ENCODE measurements at places on chromosomes 5 and 9.
A peak's percentile ranks its signal among the peaks of the same experiment; 100 is the strongest.

DNA sequence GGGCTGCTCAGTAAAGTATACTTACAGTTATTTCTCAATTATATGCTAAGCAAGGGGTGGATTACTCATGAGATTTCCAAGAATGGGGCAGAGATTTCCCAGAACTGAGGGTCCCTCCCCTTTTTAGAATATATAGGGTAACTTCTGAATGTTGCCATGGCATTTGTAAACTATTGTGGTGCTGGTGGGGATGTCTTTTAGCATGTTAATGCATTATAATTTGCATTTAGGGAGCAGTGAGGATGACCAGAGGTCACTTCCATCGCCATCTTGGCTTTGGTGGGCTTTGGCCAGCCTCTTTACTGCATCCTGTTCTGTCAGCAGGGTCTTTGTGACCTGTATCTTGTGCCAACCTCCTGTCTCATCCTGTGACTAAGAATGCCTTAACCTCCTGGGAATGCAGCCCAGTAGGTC, 35.5 kb downstream of the TTC1 start:
- no peak for DNase-seq

- no peak for DNase-seq
Measured at GRCh38 chr9:4787876-4788275, 4.9 kb upstream of the RCL1 start.

- DNase-seq, result no peak
Measured at GRCh38 chr9:17846948-17847655, 268.2 kb downstream of the SH3GL2 start.

GRCh38 chr5:32098291-32098690, 75.8 kb downstream of the GOLPH3 start:
- no peak for DNase-seq

- DNase-seq, result no peak
Measured at GRCh38 chr9:114607671-114608524, 3.2 kb upstream of the TMEM268 start.

GRCh38 chr5:124394700-124395245, 351.7 kb downstream of the ZNF608 start:
- no peak for DNase-seq

GRCh38 chr9:72589667-72590521, 68.5 kb downstream of the TMC1 start:
- DNase-seq, result no peak

GRCh38 chr5:147869112-147869511, 9.4 kb upstream of the SCGB3A2 start:
- DNase-seq, result no peak

DNA sequence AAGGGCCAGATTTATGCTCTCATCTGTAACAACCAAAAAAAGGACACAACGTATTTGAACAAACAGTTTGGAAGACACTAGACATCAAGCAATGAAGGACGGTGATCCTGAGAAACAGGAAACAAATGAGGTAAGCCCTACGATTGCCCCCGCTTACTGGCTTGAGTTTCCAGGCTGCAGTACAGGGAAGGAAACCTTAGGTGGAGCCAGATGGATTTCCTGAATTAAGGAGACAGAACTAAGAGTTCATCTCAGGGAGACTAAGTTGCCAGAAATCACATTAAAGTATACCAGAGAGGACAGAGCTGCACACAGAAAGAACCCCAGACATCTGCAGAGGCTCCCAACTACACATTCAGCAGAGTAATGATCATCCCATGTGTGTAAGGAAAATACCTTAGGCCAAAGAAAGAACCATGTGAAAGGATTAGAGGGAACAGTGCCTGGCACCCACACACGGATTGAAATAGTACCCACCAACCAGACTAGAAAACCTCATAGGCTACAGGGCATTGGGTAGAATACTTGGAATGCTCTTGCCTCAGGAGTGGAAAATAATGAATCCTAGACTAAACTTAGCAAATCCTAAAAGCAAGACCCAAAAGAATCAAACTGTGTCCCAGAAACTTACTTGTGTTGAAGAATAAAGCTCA, 99.3 kb upstream of the NIPBL start:
- DNase-seq, result peak; percentile 10

DNA sequence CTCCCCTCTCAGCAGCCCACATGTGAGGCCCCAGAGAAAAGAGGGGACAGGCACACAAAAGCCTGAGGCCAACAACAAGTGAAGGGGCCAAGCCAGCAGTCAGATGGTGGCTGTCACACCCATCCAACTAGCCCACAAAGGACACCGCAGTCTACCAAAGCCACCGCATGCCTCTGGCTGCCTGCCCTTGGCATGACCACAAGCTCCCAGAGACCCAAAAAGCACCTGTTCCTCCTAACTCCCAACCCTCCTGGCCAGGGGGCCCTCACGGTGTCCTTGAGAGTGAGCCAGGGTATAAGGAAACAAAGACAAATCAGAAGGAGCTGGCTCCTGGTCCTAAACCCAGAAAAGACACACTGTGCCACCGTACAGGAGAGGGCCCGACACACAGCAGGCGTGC, 77.8 kb upstream of the LRRTM2 start:
- DNase-seq, result no peak

DNA sequence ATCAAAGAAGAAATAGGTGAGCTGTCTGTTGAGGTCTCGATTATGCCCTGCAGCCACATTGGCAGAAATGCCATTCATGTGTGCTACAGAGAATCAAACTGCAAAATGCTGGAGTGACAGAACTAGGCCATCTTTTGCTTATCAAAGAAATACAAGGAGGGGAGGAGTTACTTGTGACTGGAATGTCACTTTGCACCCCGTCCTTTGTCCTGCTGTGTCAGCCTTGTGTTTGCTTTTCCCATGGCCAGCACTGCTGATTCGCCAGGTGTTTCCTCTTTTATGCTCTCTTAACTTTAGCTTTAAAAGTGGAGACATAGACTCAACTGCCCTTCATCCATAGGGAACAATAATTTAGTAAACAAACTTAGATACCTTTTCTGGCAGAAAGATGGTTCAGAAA, 54.3 kb downstream of the SLC46A2 start:
- DNase-seq, result no peak

- DNase-seq, result no peak
Measured at GRCh38 chr5:88886746-88887341, 3.9 kb upstream of the MEF2C start.

DNA sequence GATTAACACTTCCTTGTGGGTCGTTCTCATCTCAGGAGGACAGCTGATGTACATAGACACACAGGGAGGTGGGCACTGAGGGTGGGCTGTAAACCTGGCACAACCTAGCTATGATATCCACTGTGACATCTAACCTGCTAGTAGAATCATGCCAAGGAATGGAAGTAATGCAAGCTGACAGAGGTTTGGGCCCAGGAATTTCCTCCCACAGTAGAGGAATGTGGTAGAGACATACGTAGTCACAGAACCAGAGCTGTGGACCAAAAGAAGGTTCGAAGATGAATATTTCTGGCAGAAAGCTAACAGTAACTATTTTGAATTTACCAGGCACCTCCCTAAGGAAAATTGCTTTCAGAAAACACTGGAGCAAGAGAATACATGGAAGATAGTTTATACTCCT, 15.2 kb upstream of the DNAJC25 start:
- no peak for DNase-seq

GRCh38 chr5:18968966-18969365, 1019.0 kb downstream of the CDH18 start:
- DNase-seq, result no peak

DNA sequence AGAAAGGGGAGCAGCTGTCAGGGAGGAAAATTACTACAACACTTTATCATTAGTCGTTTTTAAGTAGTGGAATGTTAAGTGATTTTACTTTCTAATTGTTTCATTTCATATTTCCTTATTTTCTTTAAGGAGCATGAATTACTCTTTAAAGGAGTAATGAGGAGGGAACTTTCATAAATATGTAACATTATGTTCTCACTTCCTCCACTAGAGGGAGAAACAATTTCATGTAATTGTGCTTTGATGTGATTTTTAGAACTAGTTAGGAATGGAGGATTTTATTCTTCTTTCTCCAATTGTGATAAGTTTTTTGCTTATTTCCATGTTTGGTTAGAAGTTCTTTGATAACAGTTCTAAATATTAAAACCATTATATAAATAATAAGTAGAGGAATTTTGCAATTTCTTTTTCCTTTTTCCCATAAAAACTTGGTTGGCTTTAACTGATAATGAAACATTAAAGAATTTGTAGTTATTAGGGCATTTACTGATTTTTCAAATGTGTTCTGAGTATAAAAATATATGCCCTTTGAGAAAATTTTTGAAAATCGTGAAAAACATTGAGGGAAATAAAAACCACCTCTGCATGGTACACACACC, 25.6 kb downstream of the CEP78 start:
- peak; percentile 10 for DNase-seq

DNA sequence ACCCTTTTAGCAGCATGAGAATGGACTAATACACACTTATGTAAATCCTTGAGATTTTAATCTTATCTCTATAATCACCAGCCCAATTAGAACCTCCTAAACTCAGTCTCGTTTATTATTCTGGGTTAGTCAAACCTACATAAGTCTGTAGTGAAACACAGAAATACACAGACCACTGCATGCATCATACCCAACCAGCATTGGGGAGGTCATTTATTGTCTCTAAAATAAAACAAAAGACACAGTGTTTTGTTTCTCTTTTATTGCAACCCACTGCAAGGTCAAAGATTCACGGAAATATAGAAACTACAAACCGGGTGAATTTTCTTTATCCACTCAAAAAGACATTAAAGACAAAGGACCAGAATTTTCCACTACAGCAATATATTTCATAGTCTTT, 188.1 kb upstream of the EFNA5 start:
- DNase-seq, result no peak

DNA sequence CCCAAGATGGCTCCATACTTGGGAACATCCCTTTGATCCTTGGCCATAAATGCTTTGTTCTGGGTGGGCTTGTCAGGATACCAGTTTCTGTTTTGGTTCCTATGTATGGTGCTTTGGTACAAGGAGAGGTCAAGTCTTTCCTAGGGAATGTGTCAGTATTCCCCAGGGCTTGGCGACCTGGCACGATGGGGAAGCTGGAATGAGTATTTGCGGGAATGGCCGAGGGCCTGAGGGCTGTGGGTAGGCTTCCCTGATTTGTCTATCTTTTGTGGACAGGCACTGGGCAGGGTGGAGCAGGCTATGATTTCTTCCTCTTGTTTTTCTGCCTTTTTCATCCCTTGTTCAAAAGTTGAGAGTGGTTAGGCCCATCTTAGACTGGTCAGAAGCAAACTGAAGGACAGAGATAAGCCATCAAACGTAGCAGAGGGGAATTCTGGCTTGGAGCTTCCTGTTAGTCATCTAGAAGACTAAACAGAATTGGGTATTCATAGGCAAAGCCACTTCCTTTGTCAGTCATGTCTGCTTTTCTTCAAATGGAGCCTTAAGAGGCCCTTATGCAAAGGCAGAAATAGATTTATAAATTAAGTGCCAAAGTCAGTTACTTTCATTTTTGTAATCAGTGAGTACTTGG, 13.7 kb downstream of the DOCK2 start:
- DNase-seq, result no peak

- DNase-seq, result no peak
Measured at GRCh38 chr9:108053555-108054061, 564.0 kb upstream of the KLF4 start.

GRCh38 chr5:166102947-166103346, 2188.5 kb upstream of the WWC1 start:
- no peak for DNase-seq

DNA sequence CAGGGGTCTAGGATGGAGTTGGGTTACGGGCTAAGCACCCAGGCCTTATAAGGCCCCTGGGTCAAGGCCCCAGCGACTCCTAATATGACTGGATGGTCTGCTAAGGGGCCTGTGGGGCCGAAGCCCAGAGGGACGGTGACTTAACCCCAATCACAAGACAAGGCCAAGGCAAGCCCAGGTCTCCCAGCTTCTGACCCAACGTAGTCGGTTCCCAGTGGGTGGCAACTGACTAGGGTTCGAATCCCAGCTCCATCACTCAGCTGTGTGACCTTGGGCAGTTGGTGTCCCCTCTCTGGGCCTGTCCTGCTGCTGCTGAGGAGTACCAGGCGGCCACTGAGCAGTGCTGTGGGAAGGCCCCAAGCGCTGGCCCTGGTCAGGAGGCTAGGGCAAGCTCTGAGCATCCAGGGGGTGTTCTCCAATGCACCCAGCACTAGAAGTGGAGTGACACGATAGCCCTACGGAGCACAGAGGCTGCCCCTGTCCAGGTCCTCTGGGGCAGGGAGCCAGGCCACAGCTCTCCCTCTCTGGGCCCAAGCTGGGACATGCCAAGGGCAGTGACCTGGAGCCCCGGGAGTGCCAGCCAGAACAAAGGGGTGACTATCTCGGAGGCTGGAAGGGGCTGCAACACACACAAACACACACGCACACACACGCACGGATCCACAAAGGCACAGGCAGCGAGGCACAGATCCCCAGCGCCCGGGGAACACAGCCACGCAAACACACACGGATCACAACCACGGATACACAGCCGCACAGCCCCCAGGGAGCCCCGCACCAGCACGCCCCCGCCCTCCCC, 512 bp downstream of the AK1 start:
- no peak for DNase-seq

DNA sequence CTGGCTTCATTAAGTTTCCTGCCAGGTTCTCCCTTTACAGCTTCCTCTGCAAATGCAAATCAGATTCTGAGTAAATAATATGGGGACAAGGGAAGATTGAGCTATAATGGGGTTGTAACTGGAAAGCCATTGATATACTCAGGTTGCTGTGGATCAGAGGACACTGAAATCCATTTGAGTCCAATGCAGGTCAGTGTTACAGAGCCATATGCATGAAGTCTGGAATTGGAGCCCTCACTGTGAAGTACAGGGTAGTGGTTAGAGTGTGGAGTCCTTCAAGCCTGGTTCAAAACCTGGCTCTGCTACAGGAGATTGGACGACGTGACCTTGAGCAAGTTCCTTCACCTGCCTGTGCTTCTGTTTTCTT, 48.7 kb downstream of the TIMD4 start:
- no peak for DNase-seq

DNA sequence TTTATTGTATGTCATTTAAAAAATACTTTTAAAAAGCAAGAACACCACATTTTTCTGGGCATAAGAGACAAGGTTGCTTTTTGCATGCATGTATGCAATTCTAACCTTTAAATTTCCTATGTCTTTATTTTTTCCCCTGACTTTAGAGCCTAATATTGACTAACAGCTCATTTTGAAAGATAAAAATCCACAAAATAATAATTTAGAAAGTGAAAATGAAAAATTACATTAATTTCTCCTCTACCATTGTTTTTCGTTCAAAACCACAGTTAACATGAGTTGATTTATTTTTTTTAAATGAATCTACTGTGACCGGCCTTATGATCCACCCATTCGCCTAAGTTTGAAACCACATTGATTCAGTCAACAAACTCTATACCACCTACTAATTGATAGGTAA, 137.5 kb upstream of the CDKN2B start:
- DNase-seq, result no peak

GRCh38 chr5:159782197-159782994, 133.9 kb upstream of the ADRA1B start:
- DNase-seq, result no peak

- peak; percentile 94 for DNase-seq
Measured at GRCh38 chr5:55601204-55601618, 66.4 kb upstream of the PLPP1 start.

Measured in NCI-H446 treated with DMSO at 0.1 percent for 48 hours (cell line).